ENCODE measurements at places on chromosomes 1 and 21. TPM values are rescaled to one million over a fixed set of nuclear protein-coding genes. Genes with fewer than 3 reads are reported as not detected.
A peak's percentile ranks its signal among the peaks of the same experiment; 100 is the strongest.

The PIK3R3 gene
- 24.3 TPM for total RNA-seq

- H3K27me3 ChIP-seq = no peaks in the 10 kb centered on the region
- no peaks in the 10 kb centered on the region for H3K4me1 ChIP-seq
- H3K36me3 ChIP-seq = no peaks in the 10 kb centered on the region
- no peak for DNase-seq
- no peak overlapping the region for H3K27ac ChIP-seq
- no peak overlapping the region for H3K4me3 ChIP-seq
Measured at GRCh38 chr21:25127811-25128210, 479.5 kb downstream of the MRPL39 start.

- no peaks in the 10 kb centered on the region for H3K27me3 ChIP-seq
- H3K4me1 ChIP-seq = peaks cover 4% of the 10 kb centered on the region
- no peak overlapping the region for H3K4me3 ChIP-seq
- H3K27ac ChIP-seq = no peak overlapping the region
- no peaks in the 10 kb centered on the region for H3K36me3 ChIP-seq
Measured at GRCh38 chr1:246597340-246597739, 31.1 kb downstream of the CNST start.

The ATAD3C gene
- 4.5 TPM for total RNA-seq

The KIF26B gene
- 0.90 TPM for total RNA-seq

- H3K4me3 ChIP-seq = no peak overlapping the region
- H3K27ac ChIP-seq = no peak overlapping the region
- no peaks in the 10 kb centered on the region for H3K27me3 ChIP-seq
- no peak for DNase-seq
- peaks cover 75% of the 10 kb centered on the region for H3K36me3 ChIP-seq
- no peaks in the 10 kb centered on the region for H3K4me1 ChIP-seq
Measured at GRCh38 chr1:53959664-53960250, 13.6 kb downstream of the LRRC42 start.

- no peaks in the 10 kb centered on the region for H3K27me3 ChIP-seq
- H3K4me1 ChIP-seq = peaks cover 2% of the 10 kb centered on the region
- H3K36me3 ChIP-seq = no peaks in the 10 kb centered on the region
- H3K27ac ChIP-seq = no peak overlapping the region
- no peak overlapping the region for H3K4me3 ChIP-seq
- DNase-seq = no peak
Measured at GRCh38 chr1:86067626-86068025, 88.9 kb downstream of the COL24A1 start.

DNA sequence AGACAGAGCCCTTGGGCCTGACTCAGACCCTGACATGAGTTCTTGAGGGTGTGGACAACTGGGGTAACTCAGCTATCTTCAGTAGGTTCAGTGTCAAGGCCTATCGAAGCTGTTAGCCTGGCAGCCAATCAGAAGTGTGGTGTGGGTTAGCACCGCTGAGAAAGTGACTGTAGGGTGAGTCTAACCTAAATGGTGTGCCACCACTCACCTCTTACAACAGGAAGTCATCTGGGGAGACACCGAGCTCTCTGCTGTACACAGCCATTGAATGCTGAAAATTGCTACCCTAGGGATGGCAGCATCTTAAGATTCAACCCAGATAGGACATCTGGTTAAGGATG is 44.6 kb downstream of the RASSF5 start:
- no peaks in the 10 kb centered on the region for H3K27me3 ChIP-seq
- H3K4me3 ChIP-seq = no peak overlapping the region
- H3K36me3 ChIP-seq = no peaks in the 10 kb centered on the region
- H3K27ac ChIP-seq = no peak overlapping the region

The AMPD1 gene
- not detected for total RNA-seq

DNA sequence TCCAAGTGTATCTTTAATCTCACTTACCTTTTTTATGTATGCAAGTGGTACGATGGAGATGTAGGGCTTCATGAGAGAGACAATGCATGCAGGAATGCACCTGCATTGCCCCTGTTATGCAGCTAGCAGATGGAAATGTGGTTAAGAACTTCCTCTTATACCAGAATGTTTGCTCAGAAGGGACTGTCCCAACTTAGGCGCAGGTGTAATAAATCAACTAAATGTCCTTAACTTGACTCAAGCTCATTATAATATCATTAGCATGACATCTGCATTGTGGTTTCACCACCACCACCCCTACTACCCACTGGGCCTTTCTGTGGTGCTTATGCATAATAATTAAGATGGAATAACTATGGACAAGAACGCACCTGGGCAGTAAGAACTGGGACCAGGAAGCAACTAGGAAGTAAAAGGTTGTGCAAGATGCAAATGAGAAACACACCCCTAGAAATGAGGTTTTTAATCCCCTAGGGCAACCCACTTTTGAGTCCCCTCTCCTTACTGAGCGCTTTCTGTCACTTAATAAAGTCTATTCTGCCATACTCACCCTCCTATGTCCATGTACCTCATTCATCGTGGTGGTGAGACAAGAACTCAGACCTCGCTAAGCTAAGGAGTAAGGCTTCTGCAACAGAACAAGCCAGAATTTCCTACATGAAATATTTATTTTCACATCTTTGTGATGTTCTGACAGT is 1103.3 kb upstream of the B3GALT2 start:
- H3K27me3 ChIP-seq = no peaks in the 10 kb centered on the region
- no peaks in the 10 kb centered on the region for H3K4me1 ChIP-seq
- no peak for DNase-seq
- no peak overlapping the region for H3K4me3 ChIP-seq
- no peak overlapping the region for H3K27ac ChIP-seq
- H3K36me3 ChIP-seq = no peaks in the 10 kb centered on the region

The PPFIA4 gene
- 24.6 TPM for total RNA-seq

The SHISAL2A gene
- 1.2 TPM for total RNA-seq

DNA sequence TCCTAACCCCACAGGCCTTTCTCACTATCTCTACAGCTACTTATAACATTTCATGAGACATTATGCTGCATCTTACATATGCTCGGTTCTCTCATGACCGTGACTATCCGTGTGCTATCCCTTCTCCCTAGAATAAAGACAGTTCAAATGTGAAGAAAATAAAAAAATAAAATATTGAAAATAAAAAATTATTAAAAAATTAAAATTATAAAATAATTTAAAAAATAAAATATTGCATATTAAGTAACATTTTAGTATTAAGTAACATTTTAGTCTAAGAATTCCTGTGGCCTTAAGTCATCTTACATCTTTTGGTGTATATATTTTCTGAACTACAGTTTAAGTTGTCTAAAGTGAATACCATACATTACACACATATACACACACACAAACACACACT is 415.5 kb downstream of the DPYD start:
- DNase-seq = no peak
- no peak overlapping the region for H3K4me3 ChIP-seq
- no peaks in the 10 kb centered on the region for H3K36me3 ChIP-seq

DNA sequence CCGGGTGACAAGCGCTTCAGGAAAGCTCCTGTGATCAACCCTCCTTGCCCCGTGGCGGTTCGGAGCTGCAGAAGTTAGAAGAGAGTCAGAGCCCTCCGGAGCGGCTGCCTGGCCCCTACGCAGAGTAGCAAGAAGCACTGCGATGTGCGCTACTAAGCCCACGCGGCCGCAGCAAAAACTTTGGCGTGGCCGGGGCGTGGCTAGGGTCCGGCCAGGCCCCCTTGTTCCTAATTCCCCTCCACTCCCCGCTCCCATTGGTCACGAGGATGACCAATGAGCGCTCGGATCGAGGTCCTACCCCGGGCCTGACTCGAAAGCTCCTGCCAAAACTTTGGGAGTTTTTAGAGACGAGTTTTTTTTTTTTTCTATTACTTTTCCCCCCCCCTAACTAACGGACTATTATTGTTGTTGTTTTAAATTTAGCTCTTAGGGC is at the start of gene HLX:
TSS of gene HLX (plus strand) at position 368 of the 433 bp plus-strand sequence. CDS start 415 bp downstream, outside the sequence.
- DNase-seq = peak; percentile 81
- peaks cover 30% of the 10 kb centered on the region for H3K4me1 ChIP-seq
- H3K4me3 ChIP-seq = peak within 1 kb of the TSS; percentile 81
- no peaks in the 10 kb centered on the region for H3K27me3 ChIP-seq
- H3K36me3 ChIP-seq = peaks cover 8% of the 10 kb centered on the region

The TCEA3 gene
- 41.4 TPM for total RNA-seq

The FCRL2 gene
- 0.21 TPM for total RNA-seq

The RYR2 gene
- total RNA-seq = 0.22 TPM

DNA sequence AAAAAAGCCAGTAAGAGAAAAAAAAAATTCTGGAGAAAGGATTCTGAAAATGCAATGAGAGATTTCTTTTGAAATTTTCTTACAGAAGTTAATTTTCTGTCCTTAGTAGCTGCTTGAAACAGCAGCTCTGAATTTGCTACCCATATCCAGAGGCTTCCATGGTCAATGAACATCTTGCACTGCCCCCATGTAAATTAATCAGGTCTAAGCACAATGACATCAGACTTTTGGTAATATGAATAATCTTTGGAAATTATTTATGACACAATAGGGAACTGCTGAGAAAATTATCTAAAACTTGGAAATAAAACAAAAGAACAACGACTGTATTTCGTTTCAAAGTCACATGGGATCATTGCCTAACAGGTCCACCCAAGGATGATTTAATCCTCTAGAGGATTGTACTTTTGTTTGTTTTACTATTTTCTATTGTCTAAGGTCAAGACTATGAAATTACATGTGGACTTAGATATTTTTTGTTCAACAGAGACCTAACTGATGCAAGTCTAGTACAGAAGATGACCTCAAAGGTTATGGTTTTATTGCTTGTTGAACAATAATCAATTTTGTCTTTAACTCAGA is 312.1 kb downstream of the BACH1 start:
- H3K27ac ChIP-seq = no peak overlapping the region
- no peaks in the 10 kb centered on the region for H3K27me3 ChIP-seq
- H3K4me1 ChIP-seq = no peaks in the 10 kb centered on the region
- no peaks in the 10 kb centered on the region for H3K36me3 ChIP-seq
- DNase-seq = no peak
- H3K4me3 ChIP-seq = no peak overlapping the region

The KLF17 gene
- total RNA-seq = not detected

The TNFRSF25 gene
- 69.9 TPM for total RNA-seq

The TPM3 gene
- total RNA-seq = 251 TPM

GRCh38 chr1:231855361-231855760 is 228.8 kb downstream of the DISC1 start:
- H3K4me1 ChIP-seq = no peaks in the 10 kb centered on the region
- H3K27me3 ChIP-seq = no peaks in the 10 kb centered on the region
- H3K36me3 ChIP-seq = no peaks in the 10 kb centered on the region

The LDLRAD1 gene
- total RNA-seq = not detected

DNA sequence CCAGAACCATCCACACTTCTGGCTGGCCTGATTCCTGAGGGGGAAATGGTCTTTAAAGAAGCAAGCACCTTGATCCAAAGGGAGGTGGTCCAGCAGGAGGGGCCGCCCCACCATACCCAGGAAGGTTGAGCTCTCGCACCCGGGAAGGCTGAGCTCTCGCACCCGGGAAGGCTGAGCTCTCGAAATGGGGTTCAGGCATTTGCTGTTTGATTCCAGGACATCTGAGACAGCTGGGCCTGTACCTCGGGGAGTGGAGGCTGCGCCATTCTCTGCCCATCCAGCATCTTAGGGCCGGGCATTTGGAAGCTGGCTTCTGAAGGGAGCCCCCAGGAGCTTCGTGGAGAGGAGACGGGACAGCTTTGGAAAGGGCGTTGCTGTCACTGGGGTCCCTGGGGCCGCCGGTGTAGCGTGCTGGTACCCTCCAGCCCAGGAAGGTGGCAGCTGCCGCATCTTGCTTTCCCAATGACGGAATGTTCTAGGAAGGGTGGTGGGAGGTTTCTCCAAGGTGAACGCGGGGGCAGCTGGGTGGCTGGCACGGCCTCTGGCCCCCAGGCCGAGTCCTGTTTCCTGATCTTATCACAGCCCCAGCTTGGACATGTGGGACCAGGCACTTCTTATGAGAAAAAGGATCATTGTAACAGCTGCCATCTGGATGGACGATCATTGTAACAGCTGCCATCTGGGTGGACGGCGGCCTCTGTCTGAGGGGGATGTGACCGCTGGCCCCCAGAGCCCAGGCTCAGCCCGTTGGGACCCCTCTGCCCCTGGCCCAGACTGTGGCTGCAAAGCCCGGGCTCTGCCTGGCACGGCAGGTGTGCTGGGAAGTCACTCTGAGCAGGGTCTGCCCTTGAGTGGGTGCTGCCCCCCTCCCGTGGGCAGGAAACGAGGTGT is 61.6 kb downstream of the COL18A1 start:
- H3K36me3 ChIP-seq = peaks cover under 1% of the 10 kb centered on the region
- H3K27ac ChIP-seq = no peak overlapping the region
- H3K4me3 ChIP-seq = no peak overlapping the region
- DNase-seq = no peak
- H3K4me1 ChIP-seq = peaks cover 18% of the 10 kb centered on the region
- no peaks in the 10 kb centered on the region for H3K27me3 ChIP-seq

DNA sequence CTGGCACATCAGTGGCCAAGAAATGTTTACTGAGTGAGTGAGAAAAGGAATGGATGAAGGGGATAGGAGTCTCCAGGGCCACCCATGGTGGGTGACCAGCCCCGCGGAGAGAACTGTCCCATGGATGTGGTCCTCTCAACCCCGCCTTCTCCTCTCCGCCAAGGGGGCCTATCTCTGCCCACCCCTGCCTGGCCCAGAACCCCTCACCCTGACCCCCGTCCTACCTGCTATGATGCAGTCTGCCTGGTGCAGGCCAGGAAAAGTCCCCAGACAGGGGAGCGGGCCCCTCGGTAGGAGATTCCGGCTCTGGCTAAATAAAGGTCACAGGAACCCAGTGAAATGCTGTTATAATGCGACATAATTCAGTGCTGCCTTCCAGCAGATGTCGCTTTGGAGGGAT is 107.6 kb downstream of the PTPRU start:
- no peak overlapping the region for H3K4me3 ChIP-seq
- no peak for DNase-seq
- no peak overlapping the region for H3K27ac ChIP-seq
- H3K27me3 ChIP-seq = no peaks in the 10 kb centered on the region
- H3K4me1 ChIP-seq = no peaks in the 10 kb centered on the region

DNA sequence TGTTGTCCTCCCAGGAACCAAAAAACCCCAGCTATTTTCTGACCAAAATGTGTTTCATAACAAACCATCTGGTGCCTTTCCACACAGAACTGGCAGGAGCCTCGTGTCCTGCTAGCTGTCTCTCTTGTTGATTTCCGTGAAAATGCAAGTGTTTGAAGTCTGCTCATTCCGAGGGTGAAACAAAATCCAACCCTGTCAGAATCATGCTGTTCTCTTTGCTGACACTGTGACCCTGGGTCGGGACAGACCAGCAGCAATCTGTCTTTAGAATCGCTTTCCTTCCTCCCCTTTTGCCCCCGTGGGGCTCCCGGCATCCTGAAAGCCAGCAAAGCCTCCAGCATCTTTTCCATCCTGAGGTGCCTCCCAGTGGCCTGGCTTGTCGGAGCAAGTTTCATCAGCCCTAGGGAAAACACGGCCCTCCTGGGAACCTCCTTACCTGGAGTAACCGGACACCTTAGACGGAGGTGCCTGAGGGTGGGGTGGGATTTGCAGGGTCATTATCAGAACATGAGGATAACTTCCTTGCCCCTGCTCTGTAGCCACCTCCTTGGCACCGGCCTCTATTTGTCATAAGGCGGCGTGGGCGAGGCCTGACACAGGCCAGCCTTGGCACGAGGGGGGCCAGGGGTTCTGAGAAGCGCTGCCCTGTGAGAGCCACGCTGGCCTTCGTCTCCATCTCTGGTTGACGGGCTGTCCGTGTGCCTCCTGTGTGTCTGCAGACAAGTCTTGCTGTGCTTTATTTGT is 24.9 kb downstream of the LDLRAP1 start:
- peaks cover 25% of the 10 kb centered on the region for H3K4me1 ChIP-seq
- no peak overlapping the region for H3K4me3 ChIP-seq
- peak; percentile 47 for DNase-seq
- H3K36me3 ChIP-seq = no peaks in the 10 kb centered on the region
- peak overlapping the region; percentile 63 for H3K27ac ChIP-seq

Measured in tibial nerve (tissue), 4 donors.